Choroid plexus epithelial cell (primary cell): ENCODE measurements at places on chromosomes 1 and 21.

GRCh38 chr1:206867239-206867638, 1.8 kb downstream of the IL20 start:
- no peak for DNase-seq

DNA sequence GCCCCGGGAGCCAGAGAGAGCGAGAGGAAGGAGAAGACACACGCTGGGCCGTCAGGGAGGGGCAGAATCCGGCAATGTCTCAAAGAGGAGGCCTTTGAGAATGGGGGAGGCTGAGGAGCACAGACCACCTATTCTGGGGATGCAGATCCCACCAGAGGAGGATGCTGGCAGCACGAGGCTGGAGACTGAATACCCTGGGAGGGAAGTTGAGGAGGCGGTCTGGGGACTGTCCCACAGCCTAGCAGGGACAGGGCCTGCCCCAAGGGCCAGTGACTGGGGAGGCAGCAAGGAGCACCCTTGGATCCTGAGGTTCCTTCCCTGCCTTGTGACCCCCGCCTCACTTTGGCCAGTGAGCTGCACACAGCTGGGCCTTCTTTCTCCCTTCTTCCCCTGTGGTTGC, 49.2 kb downstream of the SLC37A1 start:
- no peak for DNase-seq

DNA sequence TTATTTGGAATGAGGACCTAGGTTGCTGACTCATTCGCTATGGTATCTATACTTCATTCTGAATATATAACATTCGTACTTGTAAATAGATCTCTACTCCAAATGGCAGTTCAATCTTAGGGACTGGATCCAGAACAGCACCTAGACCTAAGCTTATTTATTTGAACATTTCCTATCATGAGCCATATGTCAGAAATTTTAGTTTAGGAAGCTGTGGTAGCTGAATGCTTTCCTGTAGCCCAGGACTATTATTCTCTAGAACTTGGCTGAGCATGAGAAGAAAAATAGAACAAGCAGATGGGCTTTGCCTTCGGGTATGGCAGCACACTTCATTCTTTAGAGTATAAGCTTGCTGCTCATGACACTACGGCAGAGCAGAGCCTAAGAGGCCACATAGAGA, 1114.4 kb upstream of the B3GALT2 start:
- DNase-seq: no peak

GRCh38 chr1:117818456-117818855, 111.0 kb downstream of the GDAP2 start:
- DNase-seq: no peak

DNA sequence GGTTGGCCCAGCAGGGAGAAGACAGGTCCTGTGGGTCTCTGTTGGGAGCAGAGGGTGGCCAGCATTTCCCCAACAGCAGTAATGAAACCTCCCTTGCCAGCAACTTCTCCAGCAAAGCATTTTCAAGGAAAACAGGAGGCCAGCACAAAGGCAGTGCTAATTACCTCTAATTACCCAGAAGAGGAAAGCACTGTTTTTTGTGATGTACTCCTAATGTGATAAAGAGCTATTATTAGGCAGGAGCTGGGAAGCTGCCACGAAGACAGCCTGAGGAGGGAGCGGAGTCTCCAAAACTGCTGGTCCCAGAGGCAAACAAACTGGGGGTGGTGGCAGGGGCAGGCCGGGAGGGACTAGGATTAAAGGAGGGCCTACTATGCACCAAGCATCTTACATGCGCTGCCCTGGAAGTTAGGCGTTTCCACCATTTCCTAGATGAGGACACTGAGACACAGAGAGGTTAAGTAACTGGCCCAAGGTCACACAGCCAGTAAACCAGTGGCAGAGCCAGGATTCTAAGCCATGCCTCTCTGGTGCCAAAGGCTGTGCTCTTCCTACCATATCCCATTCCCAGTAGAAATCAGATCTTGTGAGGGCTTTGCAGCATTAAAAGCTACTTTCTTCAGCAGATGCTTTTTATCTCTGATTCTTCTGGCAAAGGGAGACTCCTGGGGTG, 24.5 kb downstream of the HTR6 start:
- DNase-seq: no peak

DNA sequence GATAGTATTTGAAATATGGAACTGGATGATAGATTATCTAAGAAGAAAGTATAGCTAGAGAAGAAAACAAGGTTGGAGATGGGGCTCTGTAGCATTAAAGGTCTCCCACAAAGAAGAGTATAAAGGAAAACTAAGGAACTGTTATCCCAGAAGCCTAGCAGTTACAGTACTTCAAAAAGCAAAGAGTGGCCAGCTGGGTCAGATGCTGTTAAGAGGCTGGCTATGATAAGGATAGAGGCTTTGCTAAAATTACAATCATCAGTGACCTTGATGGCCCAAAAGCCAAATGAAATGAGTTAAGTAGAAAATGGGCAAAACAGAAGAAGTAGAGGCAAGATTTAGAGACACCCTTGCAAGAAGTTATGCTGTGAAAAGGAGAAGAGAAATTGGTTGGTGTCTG, 25.1 kb upstream of the ANGPTL1 start:
- no peak for DNase-seq

DNA sequence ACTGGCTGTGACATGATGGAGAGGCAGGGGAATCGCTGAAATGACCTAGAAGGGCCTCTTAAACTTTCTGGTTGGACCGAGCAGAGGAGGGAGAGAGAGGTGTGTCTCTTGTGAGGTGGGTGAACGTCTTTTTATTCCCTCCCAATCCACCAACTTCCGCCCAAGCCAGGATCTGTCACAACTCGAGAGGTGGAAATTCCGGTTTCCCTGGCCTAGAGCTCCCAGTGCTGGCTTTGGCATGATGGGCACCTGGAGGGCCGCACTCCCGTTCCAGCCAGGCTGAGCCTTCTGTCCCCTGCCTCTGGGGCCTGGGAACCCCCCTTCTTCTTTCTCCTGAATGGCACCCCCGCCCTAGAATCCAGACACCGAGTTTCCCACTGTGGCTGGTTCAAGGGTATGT, at the start of gene SEMA4A:
Gene SEMA4A (plus strand): TSS at position 224 of the 400 bp plus-strand sequence. CDS start 994 bp downstream, outside the sequence.
- DNase-seq: no peak

DNA sequence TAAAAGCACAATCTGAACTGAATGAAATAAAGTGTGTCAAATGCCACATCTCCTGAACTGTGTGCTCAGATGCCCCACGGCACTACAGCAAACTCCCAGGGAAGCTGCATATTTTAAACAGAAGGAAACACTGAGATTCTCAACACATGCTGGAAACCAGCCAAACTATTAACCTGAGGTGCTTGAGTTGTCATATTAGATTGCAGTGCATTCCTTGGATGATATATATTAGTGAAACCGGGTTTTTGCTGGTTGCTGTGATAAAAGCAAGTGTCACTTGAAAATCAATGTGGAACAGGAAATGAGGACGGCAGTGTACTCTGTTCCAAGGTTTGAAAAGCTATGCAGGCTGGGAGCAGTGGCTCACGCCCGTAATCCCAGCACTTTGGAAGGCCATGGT, 8.7 kb downstream of the SYNJ1 start:
- peak; percentile 28 for DNase-seq
